Stimulated activated CD8-positive, alpha-beta memory T cell treated with anti-CD3 and anti-CD28 coated beads, Interleukin-7, amount 100 ng/mL, for 4 hours (primary cell): ENCODE measurements at places on chromosomes 4 and X.

DNA sequence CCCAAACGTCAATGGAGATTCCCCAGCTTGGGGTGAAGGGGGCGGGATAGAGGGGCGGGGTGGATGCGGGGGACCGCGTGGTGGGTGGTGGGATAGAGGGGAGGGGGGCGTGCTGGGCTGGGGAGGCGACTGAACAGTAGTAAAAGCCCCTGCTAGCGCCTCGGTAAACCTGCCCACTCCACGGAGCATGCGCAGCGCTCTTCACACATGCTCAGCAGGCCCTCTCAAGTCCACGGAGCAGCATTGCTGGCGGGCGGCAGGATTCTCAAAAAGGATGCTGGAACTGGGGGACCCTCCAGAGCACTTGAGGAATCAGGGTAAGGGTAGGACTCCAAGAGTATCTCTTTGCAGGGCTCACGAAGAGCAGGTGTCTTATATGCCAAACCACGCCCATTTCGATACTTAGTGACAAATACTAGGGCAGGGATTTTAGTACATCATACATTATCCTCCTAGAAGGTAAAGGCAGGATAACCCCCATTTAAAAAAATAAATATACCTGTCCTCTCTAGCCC is 378 bp upstream of the RPS6KA6 start:
- peak; percentile 8 for DNase-seq

DNA sequence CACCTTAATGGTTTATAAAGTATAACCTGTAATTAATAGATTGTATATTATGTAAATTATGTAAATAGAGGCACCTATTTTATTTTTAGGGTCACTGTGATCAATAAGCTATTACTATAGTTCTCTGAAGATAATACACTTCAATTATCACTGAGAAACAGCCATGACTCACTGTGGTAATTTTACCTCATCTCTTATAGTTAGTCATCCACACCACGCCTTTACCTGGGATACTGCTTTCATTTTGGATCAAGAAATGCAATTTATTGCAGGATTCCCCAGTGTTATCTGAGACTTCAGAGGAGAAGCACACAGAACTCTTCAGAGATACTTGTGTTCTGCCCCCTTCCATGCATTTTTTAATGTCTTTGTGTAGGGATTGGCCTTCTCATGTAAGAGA is 348.1 kb upstream of the ATOH1 start:
- DNase-seq = no peak

GRCh38 chr4:8745005-8745790 is 126.4 kb downstream of the HMX1 start:
- DNase-seq = no peak

DNA sequence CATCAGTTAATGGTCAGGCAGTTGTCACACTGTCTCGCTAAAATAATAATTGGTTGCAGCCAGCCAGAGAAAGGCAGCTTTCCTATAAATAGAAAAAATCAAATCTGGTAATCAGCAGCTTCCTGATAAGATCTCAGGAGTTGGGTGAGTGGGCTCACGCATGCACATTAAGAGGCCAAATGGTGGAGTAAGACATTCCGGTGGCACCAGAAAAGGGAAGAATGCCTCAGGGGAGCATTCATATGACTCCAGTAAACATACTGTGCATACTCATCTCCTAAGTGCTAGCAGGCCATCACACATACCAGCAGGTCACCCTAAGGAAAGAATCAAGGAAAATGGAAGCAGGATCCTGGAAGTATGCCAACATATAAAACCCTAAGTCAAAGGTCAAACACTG is 40.1 kb downstream of the UGT2B15 start:
- DNase-seq = no peak

- no peak for DNase-seq
These were observed 469.0 kb upstream of the NWD2 start for GRCh38 chr4:36775544-36775943.

- DNase-seq = no peak
These were observed 273.2 kb upstream of the EMCN start for GRCh38 chr4:100790836-100791615.

GRCh38 chr4:3030566-3031356 is 43.6 kb downstream of the HTT-AS start:
- DNase-seq = no peak

GRCh38 chr4:53767482-53767881 is 176.2 kb upstream of the LNX1 start:
- DNase-seq = no peak

- DNase-seq = no peak
These were observed 39.0 kb downstream of the CCDC158 start for GRCh38 chr4:76381986-76382385.

GRCh38 chr4:142278663-142279062 is 567.4 kb downstream of the INPP4B start:
- no peak for DNase-seq

- no peak for DNase-seq
These were observed 5.0 kb upstream of the RNF175 start for GRCh38 chr4:153764601-153765368.

- DNase-seq = no peak
These were observed 262.5 kb downstream of the GRID2 start for GRCh38 chr4:92566269-92566668.

DNA sequence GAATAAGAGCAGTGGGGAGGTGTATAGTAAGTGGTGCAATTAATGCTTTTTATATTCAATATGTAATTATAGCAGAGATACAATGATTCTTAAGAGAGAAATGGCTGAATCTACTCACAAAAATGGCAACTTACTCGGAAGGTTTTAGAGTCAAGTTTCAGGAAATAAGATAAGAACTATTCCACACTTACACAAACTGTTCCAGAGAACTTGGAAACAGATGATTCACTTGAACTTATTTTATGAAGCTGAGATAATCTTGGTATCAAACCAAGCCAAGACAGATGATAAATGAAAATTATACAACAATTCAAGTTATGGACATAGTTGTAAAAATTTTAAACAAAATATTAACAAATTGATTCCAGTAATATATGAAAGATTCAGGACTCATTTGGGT is 311.3 kb upstream of the HS3ST1 start:
- no peak for DNase-seq

DNA sequence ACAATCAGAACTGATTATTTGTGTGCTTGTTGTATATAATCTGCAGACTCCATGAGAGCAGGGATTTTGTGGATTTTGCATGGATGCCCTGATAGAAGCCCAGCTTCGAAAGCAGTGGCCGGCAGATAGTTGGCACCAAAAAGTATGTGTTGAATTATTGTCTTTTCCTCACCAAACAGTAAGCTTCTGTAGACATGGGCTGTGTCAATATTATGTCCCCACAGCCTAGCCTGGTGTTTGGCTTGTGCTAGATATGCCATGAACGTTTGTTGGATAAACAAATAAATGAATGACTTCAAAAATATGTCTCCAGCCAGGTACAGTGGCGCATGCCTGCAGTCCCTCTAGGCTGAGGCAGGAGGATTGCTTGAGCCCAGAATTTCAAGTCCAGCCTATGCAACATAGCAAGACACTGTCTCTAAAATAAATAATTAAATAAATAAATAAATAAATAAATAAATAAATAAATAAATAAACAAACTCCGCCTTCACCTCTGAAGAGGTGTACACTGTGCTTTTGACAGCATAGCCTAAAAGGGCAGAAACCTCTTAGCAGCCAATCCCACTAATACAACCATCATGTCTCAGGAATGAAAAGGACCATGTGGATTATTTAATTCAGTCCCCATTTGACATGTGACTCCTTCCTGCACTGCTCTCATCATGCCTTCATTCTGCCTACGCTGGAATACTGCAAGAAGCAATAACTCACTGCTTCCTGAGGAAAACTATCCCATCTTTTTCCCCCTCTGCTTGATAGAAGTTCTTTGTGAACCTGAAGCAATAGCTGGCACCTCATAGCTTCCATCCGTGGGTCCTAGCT is 335.2 kb downstream of the FBXW7 start:
- DNase-seq = no peak

GRCh38 chrX:13702111-13702789 is 13.3 kb downstream of the RAB9A start:
- no peak for DNase-seq

DNA sequence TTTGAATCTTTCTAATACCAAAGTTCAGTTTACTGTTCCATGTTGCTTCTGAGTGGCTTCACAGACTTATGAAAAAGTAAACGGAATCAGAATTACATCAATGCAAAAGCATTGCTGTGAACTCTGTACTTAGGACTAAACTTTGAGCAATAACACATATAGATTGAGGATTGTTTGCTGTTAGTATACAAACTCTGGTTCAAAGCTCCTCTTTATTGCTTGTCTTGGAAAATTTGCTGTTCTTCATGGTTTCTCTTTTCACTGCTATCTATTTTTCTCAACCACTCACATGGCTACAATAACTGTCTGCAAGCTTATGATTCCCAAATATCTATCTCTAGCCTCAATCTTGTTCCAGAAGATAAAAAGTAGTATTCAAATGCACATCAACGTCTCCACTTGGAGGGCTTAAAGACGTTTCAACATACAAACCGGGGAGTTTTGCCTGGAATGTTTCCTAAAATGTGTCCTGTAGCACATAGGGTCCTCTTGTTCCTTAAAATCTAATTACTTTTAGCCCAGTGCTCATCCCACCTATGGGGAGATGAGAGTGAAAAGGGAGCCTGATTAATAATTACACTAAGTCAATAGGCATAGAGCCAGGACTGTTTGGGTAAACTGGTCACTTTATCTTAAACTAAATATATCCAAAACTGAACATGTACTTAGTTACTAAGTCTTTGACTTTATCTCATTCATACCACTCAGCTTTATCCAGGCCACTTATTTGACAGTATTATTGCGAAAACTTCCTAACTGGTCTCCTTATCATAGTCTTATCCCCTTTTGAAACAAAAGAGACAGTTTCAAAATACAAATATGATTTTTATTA is 3.6 kb upstream of the AFP start:
- no peak for DNase-seq
